ENCODE measurements at places on chromosomes 12 and 14.
A peak's percentile ranks its signal among the peaks of the same experiment; 100 is the strongest.

DNA sequence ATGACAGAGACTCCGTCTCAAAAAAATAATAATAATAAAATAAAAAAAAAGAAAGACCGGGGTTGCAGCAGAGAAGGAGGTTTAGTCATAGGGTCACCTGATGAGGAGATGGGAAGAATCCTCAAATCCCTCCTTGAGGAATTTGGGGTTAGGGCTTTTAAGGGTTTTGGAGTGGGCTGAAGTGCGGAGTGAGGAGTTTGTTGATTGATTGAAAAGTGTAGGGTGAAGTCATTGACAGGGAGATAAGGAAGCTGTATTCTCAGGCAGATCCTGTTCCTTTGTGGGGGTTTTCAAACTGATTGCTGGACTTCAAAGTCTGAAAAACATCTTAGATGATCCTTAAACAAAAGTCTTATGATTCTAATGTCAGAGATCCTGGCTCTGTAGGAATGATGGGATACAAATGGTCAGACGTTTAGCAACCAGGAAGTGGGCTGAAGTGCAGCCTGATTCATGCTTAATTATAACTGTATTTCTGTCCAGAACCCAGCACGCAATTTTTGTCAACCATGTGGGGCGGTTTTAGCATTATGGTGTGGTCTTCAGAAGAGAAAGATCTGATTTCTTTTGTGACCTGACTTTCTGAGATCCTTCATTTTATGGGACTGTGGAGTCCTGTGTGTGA is 16.0 kb downstream of the FNTB start:
- no peak for DNase-seq

DNA sequence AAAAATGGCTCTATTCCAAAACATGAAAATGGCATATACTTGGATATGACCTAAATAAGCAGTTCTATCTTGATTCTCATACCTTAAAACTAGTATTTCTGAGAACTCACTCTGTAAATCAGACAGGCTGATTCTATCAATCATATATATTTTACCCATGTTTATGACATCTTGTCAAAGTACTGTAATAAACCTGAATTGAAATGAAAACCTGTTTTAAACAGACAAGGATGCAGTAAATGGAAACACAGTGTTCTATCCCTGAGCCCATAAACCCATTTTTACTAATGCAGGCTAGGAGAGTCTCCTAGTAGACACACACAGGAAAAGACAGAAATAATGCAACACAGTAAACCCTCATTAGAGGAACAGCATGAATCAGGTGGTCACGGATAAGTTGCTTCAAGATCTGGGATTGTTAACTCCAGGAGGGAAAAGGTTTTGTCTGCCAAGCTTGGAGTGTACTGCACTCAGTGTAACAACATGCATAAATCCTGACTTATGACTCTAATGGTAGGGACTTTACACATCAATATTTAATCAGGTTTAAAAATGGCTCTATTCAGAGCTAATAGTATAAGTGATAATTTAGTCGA is 93.6 kb upstream of the CPNE8 start:
- no peak for DNase-seq

DNA sequence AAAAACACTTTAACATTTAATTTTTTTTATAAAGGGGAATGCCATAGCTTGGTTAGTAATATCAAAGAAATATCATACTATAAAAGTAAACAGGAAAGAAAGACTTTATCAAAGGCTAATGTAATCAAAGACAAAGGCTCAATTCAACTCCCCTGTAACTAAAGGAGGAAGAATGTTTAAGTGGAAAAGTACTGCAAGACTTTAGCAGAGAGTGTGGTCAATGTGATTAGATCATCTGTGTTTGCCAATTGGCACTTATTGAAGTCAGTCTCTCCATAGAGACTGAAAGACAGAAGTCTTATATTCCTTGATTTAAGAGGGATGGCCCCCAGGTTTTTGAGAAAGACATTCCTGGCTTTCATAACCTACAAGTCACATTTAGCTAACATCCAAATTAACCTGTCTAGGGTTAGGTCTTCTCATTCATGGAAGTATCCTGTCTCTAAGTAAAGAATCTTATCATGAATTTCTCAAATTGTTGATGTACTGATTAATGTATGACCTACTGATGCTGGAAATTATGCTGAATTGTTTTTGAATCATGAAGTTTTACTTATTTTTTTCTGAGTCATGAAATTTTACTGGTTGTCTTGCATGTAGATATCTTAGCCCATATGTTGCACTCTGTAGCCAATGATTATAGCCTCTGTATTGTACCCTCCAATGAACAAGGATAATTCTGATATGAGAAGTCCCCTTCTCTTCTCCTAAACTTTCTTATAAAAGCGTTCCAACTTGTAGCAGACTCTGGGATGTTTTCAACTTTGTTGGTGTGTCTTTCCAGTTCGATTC is 65.4 kb downstream of the ATXN7L3B start:
- DNase-seq = no peak

- no peak for DNase-seq
Measured at GRCh38 chr14:93381644-93382043, 34.7 kb downstream of the COX8C start.

DNA sequence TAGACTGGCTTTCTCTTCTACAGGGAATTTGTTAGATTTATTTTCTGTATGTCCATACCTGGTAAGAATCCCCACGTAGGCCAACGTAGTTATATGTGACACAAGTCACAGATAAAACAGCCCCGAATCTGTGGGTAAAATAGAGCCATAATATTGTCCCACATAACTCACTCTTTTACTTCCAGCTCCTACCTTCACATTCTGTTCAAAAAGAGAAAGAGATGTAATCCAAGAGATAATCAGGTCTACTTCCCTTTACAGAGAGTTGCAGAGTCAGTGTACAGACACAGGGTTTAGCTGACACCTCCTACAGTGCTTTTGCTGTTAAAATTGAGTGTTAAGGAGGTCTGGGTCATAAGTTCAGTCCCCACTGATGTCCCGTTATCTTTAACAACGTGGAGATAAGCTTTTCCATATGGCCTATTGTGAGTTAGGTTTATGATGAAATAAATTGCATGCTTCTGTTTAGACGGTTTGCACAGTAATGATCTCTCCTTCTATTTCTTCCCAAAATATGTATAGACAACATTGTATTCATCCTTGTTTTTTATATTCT is 446.5 kb downstream of the ADAMTS20 start:
- no peak for DNase-seq

GRCh38 chr12:91542067-91542466 is 359.4 kb upstream of the DCN start:
- DNase-seq = no peak

DNA sequence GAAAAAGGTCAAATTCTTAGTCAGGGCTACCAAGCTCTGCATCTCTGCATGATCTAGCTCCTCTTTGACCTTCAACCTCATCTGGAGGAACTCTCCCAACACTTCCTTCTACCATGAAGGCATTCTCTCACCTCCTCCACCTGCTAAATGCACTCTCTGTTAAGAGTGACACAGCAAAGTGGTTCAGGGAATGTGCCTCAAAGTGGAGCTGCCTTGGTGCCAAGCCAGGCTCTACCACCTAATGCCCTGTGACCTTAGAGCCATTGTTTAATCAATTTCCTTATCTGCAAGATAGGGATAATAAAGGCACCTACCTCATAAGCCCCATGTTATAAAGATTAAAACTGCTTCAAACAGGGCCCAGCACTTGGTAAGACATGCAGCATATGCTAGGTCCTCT is 236.7 kb downstream of the ANO2 start:
- DNase-seq = no peak

GRCh38 chr14:80275208-80275850 is 64.0 kb upstream of the DIO2 start:
- no peak for DNase-seq

- no peak for DNase-seq
Measured at GRCh38 chr14:44775248-44775647, 186.5 kb downstream of the KLHL28 start.

DNA sequence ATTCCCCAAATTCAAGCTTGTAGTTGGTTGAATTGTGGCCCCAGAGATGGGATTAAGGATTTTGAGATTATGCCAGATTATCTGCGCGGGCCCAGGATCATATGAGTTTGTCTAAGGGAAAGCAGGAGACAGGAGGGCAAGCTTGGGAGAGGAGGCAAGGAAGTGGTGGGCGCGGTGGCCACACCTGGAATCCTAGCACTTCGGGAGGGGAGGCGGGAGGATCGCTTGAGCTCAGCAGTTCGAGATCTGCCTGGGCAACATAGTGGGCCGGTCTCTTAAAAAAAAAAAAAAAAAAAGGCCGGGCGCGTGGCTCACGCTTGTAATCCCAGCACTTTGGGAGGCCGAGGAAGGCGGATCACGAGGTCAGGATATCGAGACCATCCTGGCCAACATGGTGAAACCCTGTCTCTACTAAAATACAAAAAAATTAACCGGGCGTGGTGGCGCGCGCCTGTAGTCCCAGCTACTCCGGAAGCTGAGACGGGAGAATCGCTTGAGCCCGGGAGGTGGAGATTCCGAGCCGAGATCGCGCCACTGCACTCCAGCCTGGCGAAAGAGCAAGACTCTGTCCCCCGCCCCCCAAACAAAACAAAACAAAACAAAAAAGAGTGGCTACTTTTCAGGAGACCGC is 881 bp upstream of the PUS1 start:
- peak; percentile 46 for DNase-seq

- DNase-seq = no peak
Measured at GRCh38 chr12:99917711-99918402, 66.9 kb downstream of the ANKS1B start.

DNA sequence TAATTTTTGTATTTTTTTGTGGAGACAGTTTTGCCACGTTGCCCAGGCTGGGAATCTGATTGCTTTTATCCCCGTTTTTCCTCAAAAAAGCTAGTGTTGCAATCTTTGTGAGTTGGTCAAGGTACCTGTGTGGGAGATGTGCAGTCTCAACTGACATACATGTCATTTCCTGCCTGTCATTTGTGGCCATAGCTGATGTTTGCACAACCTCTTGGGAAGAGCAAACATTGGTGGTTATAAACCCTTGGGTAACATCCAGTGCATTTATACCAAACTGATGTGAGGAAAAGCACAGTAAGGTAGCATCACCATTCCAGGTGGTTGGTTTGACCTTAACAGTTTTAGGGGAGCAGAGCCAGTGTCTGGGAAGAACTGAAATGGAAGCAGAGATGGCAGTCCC is 54.7 kb downstream of the ATG14 start:
- no peak for DNase-seq

DNA sequence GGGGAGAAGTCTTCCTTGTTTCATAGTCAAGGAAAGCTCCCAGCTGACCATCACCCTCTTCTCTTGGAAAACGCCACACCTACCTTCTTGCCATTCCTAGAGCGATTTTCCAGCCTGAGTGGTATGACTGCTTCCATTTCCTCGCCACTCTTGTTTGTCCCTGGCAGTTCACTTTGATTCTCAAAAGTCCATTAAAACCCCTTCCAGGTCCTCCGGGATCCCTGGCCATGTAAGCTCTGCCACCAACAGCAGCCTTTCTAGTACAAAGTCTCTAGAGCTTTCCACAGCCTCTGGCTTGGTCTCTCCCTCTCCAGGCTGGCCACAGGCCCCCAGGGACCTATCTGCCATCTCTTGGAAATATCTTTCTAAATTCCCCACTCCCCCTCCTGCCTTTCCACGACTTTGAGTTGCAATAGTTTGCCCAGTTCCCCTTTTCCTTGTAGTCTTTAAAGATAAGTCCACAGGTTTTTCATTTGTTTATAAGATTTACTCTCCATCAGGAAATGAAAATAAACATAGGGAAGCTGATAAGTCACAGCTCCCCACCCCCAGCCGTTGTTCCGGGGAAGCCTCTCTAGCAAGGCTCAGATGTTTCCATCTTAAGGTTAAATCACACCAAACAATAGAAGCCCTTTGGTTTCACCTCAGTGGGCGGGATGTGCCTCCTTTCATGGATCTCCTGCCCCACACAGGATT is 42.9 kb upstream of the SINHCAF start:
- DNase-seq = no peak

GRCh38 chr12:53939141-53940108 is 794 bp downstream of the HOXC13 start:
- DNase-seq = peak; percentile 36

DNA sequence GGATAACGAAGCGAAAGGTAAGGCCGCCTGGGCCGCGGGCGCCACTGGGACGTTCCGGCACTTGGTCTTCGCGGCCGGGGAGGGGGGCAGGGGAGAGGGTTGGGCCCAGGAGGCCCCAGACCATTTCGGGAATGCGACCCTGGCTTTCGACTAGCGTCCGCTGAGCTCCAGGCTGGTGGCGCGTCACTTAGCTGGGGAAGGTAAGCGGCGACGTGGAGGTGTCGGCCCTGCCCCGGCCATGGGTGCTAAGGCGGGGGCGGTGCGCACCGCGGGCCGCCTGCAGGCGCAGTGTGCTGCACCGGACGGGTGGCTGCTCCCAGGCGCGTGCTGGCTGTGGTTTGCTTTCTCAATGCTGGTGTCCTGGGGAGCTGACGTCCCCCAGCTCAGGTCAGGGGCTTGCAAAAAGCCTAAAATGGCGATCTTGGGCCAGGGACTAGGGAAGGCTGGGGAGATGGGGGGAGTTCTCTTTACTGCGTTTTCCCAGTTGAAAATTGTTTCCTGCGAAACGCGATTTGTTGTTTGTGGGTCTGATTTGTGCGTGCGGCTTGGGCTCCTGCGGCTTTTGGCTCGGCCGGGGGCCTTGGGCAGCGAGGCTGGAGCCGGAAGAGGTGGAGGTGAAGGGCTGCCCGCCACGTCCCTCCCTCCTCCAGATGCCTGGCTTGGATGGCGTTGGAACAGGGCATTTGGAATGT is 1.2 kb downstream of the HOXC10 start:
- DNase-seq = no peak

DNA sequence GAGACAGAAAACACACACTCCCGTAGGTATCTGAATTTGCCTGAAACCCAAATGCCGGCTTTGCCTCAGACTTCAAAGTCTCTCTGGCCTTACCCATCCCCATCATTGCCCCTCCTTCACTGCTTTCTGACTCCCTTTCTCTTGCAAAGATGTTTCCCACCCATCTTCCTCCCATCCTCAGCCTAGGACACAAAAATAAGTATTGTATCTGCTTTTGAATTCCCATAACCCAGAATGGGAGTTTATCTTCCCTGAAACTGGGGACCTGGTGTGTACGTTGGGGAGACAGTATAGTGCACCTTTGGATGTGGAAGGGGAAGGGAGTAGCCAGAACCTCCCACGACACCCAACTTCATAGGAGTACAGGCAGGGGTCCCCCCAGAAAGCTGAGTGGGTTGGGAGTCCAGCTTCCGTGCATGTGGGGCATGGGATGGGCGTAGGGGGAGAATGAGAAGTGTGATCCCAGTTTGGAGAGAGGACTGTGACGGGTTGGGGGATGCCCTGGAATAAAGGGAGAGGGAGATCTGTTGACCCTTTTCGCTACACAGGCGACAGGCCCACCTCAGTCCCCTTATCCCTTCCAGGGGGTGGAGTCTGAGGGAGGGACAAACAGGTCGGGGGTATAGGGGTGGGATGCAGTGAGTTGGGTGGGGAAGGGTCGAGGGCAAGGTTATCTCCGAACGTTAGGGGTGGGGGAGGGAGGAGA is 488 bp upstream of the KIF5A start:
- no peak for DNase-seq

All from A549 (cell line).